ENCODE measurements at places on chromosomes 5 and 9.

GRCh38 chr9:100492952-100493351 is 20.0 kb downstream of the TMEFF1 start:
- no peak for DNase-seq

DNA sequence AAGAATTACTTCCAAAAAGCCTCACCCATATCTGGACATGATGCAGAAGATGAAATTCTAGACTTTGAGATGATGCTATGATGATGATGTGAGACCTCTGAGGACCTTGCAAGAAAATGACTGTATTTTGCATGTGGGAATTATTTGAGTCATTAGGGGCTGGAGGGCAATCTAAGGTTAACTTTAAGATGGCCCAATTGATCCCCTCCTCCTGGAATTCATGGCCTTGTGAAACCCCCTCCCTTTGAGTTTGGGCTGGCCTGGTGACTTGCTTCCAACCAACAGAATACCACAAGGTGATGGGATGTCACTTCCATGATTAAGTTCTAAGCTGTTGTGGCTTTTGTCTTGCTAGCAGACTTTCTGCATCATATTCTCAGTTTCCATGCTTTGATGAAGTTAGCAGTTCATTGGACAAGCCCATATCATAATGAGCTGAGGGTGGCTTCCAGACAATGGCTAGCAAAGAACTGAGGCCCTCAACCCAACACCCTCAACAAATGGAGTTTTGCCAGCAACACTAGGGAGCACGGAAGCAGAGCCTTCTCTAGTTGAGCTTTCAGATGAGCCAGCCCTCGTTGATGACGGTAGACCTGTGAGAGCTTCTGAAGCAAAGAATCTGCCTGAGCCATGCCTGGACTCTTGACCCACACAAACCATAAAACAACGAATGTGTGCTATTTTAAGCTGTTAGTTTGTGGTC is 7.4 kb upstream of the AMACR start:
- DNase-seq: no peak

DNA sequence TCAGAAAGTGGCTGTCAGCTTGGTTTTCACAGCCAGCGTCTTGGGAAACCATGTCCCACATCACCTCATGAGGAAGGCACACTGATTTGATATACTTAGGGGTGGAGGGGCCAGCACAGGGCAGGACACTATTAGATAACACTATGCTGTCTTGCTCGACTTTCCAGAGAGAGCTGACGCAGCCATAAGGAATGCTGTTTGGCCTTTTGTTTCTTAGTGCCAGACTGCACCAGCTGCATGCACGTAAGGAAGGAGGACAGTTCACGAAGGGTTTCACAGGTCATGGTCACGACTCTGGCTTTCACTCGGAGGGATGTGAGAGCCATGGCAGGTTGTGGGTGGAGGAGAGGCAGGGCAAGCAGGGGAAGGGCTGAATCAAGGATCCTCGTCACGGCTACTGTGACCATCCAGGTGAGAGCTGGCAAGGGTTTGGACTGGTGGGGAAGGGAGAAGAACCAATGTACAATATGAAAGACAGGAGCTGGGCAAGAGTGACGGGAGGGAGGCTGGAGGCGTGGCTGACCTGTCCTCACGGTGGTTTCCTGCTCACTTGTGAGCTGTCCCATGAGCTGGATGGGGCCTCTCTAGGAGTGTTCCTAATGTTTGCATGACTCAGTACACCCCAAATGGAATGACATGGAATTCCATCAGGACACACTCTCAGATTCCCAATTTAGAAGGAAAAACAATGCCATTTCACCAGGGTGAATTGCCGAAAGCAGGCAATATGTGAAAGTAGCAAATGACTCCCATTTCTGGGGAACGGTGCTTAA is 61.7 kb downstream of the OTULIN start:
- no peak for DNase-seq

GRCh38 chr5:82522897-82523296 is 244.7 kb upstream of the RPS23 start:
- DNase-seq: no peak

DNA sequence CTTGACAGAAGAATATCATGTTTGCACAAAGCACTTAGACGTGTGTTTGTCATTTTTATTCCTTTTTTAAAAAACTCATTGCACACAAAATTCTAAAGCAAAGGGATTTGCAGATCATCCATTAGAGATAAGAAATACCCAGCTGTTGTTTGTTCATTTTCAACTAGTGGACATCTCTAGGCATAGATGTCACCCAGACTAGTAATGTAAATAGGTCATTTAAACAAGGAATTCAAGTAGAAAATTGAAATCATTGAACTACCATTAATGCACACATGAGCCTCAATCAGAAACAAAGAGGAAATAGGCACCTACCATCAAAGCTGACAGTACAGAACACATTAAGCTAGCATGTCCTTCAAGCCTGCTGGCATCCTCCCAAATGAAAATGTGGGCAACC is 107.3 kb downstream of the OR2K2 start:
- no peak for DNase-seq

- no peak for DNase-seq
These were observed 333.3 kb upstream of the GRIA1 start for GRCh38 chr5:153157156-153157555.

DNA sequence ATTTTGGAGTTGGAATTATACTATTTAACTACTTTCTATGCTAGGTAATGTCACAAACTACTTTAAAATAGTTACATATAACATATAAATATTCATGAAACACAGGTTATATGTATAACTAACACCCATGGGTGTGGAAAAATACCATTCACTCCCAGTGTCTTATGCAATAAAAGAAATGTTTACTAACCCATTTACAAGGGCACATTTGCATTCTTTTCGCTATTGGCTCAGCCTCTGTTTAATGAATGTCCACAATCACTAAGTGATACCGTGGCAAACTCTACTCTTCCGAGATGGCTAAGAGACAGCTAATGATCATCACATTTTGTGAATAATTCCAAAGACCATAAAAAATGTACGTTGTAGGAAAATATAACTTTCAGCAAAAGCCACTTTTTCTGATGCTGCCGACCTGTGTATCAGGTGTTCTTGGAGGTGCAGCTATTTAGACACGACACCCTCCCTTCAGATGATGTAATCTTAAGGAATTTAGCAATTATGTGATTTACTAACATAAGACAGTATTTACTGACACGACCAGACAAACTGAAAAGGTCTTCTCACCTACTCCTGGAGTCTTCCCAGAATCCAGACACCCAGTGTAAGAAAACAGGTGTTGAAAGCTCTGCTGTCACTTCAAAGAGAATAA is 121.7 kb upstream of the FAM120A start:
- DNase-seq: no peak

DNA sequence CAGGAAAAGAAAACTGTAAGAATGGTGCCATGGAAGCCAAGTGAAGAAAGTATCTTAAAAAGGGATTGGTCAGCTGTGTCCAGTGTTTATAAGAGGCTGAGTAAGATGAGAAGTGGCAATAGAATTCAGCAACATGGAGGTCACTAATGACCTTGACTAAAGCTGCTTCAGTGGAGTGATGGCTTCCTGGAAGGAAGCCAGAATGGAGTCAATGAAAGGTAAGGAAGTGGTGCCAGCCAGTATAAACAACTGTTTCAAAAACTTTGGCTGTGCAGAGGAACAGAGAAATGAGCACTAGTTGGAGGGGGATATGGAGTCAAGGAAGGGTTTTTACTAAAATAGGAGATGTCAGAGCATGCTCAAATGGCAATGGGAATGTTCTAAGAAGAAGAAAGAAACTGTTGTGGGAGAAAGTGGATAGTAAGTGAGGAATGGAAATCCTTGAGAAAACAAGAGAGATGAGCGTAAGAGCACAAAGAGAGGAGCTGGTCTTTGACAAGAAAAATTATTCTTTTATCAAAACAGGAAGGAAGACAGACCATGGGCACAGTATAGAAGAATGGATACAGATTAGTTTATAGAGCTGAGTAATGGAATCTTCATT is 11.1 kb upstream of the NRG2 start:
- DNase-seq: no peak

GRCh38 chr9:124030969-124031451 is 19.4 kb downstream of the LHX2 start:
- DNase-seq: no peak

DNA sequence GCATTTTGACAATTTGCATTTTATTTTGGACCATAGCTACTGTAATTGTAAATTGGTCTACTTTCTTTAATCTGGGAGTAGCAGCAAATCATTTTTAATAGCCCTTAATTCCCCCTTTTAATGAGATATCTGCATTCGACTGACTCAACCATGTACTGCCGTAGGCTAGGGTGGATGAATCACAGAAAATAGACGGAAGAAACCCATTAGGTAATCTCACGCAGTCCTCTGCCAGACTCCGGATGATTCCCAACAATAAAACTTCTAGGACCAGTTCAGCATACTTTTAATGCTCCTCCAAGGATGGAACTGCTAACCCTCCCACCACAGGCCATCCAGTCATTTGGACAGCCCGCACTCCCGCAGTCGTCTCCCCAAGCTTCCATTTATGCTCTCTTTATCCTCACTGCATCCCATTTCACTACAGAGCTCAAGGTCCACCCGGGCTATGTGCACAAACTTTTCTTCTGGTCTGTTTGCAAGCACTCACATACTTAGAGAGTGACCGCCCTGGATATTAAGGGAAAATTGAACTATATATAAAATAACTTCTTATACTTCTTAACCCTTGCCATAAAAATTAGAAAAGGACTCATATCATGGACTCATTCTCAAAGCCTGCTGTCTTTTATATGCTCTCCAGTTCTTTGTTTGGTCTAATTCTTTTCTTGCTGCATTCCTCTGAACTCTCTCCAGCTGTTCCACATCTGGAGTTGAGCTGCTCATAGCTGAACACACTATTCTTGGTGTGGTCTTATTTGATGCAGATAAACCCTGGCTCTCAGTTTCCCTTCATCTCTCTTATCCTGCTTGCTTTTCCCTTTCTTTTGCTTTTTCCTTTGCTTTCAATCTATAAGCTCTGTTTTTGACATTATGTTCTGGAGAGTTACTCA is 326.6 kb downstream of the ARL15 start:
- DNase-seq: no peak

DNA sequence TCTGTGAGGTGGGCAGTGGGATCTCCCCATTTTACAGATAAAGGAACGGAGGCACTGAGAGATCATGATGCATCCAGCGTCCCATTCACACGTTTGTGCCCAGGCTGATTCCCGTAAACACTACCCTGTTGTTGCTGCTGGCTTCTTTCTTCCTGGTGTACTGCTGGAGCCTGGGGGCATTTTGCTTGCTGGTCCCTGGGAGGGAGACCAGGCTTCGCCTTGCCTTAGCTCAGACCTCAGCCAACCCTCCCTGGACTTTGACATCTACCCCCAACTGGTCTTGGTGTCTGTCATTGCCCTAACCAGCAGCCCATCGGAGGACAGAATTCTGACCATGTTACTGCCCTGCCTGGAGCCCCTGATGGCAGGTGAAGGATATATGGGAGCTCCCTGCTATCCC is 82.4 kb downstream of the ZNF618 start:
- no peak for DNase-seq

GRCh38 chr5:2751592-2752021 is at the start of gene IRX2:
TSS of gene IRX2 (minus strand) at chr5:2751677. CDS start at chr5:2751413, 264 bp downstream.
- no peak for DNase-seq

GRCh38 chr9:87850391-87850790 is 32.3 kb upstream of the SPATA31E1 start:
- no peak for DNase-seq

DNA sequence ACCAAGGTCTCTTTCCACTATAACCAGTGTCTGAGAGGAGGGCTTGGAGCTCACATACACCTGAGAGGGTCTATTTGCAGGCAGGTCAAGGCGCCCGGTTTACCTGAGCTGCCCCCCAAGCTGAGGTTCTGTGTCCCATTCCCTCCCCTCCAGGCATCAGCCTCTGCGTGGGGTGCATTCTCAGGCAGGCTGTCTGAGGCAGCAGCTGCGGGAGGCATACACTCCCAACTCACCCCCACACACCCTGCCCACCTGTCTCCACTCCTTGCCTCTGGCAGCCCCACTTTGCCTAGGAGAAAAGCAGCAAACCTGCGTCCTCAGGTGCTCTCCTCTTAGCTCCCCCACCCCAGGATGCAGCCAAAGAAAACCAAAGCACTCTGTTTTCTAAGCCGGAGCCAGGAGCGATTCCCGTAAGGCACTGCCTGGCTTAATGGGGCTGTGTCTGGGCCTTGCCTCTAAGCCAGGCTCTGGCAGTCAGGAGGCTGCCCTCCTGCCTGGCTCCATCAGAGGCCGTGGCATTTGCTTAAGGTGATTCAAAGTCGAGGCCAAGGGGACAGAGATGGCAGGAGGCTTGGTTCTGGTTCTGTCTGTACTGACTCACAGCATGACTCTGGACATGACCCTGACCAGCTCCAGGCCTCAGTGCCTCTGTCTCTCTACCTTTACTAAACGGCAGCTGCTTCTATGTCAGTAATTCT is 139.2 kb upstream of the TRIM32 start:
- no peak for DNase-seq

GRCh38 chr9:84831377-84831776 is 161.8 kb downstream of the NTRK2 start:
- DNase-seq: no peak

DNA sequence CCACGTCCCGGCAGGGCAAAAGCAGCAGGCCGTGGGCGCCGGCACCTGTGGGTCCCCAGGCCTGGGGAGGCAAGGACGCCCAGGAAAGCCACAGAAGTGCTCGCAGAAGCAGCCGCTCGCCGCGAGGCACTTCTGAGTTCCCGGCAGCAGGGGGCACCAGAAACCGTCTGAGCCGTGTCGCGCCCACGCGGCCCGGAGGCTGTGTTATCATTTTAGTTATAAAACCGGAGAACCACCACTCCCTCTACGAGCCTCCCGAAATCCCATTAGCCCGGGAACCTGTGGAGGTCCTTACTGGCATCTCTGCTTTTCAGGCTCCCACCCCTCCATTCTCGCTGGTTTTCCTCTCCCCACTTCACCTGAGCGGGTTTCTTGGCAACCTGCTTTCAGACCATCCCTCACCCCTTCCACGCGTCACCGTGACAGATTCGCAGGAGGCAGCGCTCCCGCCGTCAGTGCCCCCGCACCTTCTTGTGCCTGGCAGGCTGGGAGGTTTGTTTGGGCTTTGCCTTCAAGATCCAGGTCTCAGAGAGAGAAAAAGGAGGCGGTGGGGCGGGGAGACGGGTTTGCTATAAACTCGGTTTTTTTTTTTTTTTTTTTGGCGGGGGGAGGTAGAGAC is 2.3 kb downstream of the GDNF start:
- DNase-seq: peak; percentile 10

GRCh38 chr9:104873489-104873850 is 54.5 kb downstream of the ABCA1 start:
- DNase-seq: no peak

DNA sequence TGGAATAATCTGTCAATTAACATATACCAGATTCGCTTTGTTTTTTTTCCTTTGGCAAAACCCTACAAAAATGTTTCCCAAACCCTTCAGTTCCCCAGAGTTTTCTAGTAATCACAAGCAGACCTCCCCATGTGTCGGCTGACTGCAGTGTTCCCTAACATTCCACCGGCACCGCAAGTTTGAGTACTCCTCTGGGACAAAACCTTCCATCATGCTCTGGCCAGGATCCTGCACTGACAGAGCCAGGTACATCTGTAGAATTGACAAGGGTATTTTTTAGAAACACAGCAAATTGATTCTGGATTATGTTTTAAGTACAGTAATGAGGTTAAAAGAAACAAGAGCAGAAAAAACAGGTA is 174.7 kb downstream of the GAS1 start:
- no peak for DNase-seq

- no peak for DNase-seq
These were observed 4.8 kb downstream of the ADAMTSL1 start for GRCh38 chr9:18478501-18479361.

- no peak for DNase-seq
These were observed 104.1 kb downstream of the PRDM6 start for GRCh38 chr5:123193176-123193575.

GRCh38 chr5:54745599-54745998 is 228.0 kb downstream of the SNX18 start:
- DNase-seq: no peak

Data from immature natural killer cell (primary cell).